Stimulated activated naive CD4-positive, alpha-beta T cell (primary cell): ENCODE measurements at places on chromosomes 4 and X.

GRCh38 chr4:82758701-82759685, 39.6 kb downstream of the SCD5 start:
- no peak for DNase-seq

- DNase-seq: no peak
Observed at GRCh38 chr4:99968330-99968729, 18.3 kb upstream of the H2AZ1 start.

GRCh38 chr4:111453216-111453615, 692.0 kb upstream of the FAM241A start:
- DNase-seq: no peak

DNA sequence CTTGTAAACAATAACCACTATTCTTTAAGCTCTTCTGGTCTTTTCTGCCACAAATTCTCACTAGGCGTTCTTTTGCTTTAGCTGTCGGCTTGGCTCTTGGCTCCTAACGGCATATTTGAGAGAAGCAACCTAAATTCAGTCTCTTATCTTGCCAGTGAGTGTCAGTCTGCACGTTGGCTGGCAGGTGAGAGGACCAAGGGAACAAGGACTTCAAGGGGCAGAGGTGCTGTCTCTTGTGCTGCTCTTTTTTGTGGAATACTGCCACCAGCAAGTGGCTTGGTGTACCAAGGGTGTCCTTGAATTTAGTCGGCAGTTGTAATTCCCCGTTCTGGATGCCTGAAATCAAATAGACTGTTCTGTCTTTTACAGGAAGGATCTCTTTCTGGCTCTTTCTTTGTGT, 77.8 kb upstream of the SLC4A4 start:
- no peak for DNase-seq

DNA sequence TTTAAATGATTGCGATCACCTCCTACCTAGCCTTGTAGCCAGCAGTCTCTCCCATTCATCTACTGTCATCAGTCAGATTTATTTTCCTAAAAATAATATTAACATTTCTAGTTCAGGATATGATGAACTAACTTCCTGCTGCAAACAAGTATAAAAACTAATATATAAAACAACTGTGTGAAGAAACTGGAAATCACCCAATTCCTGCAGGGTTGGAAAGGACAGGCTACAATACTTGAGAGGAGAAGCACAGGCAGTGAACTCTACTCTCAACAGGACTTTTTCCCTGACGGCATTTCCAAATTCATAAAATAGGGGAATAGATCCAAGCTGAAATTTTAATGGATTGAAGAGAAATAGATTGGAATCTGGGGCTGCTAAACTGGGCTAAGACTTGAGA, 14.2 kb upstream of the BBS12 start:
- no peak for DNase-seq

DNA sequence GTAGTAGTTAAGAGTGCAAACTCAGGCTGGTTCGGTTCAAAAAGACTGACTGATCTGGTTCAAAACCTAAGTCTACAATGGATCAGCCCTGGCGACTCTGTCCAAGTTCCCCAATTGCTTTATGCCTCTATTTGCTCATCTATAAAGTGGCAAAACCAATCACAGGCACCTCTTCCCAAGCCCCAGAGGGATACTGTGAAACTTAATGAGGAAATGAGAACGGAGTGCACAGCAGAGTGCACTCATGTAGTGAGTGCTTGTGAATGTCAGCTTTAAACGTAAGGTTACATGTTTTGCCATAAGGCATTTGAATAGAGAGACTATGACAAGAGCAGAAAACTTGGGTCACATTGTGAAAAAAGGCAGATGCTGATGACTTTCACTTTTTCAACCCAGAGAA, 199.7 kb upstream of the KLF3 start:
- DNase-seq: no peak

DNA sequence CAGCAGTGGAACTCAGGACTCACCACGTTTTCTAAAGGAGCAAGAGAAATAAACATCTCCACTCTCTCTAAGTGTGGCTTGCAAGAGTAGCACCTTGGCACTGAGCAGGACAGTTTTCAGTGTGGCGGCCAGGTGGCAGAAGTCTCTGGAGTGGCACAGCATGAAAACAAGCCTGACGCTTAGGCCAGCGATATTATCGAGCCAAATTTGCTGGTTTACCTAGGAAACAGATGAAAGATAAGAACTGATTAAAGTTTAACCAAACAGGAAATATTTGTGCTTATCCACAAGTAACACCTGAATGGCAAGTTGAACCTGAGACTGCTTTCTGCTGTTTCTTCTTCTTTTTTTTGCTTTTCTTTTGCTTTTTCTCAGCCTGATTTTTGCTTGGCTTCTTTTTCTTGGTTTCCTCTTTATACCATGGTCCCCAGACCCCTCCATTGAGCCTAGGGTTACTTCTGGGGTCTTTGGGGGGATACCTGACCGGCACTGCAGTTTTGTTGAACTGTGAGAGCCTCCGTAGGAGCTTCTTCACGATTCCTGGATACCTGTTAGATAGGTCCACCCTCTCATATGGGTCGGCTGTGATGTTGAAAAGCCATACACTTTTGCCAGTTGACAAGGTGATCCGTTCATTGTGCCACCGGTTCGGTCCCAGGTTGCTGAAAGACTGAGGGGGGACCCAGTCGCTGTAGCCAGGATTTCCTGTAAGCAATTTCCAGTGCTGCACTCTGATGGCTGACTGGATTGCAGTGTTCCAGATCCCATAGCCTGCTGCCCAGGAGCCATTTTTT, 77.3 kb downstream of the ARSJ start:
- peak; percentile 75 for DNase-seq

DNA sequence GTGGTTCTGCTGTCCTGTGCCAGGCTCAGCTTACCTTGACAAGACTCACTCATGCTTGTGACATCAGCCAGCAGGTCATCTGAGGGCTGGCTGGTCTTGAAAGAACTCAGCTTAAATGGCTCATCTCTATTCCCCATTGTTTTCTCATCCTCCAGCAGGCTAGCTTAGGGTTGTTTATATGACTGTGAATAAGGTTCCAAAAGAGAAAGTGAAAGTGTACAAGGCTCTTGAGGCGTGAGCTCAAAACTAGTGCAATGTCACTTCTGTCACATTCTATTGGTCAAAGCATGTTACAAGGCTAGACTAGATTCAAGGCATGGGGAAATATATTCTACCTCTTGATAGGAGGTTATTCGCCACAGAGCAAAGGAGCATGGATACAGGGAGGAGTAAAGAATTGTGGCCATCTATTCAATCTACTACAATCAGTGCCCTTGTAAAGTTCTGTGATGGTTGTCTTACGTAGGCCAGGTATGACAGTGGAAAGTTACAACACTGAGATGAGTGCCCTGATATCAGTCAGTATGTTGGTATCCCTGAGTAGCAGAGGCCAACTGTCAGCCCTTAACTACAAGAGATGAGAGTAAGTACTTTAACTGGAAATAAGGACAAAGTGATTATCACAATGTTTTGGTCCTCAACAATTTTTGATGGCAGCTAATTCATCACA, 19.8 kb upstream of the TMLHE start:
- peak; percentile 13 for DNase-seq

DNA sequence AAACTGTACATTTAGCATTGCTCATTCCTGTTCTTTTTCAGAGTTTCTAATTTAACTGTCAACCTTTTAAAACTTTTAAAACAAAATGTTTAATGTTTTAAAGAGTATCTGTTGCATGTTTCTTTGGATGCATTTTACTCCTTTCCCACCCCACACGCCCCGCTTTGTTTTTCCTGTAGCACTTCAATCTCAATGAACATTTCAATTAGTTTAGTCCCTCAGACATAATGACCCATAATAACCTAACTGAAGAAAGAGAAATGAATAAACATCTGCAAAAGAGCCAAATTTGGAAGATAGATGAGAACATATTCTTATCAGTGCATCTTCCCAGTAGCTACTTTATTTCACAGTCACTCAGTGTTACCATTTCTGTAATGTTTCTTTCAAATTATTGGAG, 7.5 kb downstream of the PCDH10 start:
- no peak for DNase-seq

- no peak for DNase-seq
Observed at GRCh38 chr4:154720123-154720522, 23.7 kb upstream of the LRAT start.

GRCh38 chr4:183610613-183611012, 48.4 kb downstream of the RWDD4 start:
- no peak for DNase-seq

DNA sequence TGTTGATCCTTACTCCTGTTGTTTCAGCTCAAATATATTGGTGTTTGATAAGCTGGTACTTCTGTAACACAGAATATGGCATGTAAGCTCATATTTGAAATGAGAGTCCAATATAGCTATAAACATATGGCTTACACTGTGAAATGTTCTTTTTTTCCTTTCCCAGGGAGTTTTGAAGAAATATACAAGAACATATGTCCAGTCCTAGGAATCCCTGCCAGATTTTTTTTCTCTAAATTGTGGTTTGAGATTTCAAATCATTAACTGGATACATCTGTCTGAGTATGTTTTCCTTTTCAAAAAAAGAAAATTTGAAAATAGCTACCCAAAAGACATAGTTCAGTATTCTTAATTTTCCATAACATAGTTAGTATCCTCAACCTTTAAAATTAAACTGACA, 60.2 kb downstream of the HMGB2 start:
- DNase-seq: no peak

DNA sequence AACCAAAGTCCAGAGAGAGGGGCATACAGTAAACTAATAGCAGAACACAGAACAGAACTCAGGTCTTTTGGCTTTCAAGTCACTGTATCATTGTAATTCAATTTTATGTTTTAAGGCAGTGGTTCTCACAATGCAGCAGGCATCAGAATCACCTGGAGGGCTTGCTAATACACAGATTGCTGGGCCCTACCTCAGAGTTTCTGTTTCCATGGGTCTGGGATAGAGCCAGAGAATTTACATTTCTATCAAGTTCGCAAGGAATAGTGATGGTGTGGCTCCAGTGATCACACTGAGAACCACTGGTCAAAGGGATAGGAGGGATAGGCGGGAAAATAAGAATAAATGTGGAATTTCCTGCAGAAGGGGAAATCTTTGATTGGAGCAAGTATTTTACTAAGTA, 36.7 kb downstream of the LANCL3 start:
- no peak for DNase-seq

DNA sequence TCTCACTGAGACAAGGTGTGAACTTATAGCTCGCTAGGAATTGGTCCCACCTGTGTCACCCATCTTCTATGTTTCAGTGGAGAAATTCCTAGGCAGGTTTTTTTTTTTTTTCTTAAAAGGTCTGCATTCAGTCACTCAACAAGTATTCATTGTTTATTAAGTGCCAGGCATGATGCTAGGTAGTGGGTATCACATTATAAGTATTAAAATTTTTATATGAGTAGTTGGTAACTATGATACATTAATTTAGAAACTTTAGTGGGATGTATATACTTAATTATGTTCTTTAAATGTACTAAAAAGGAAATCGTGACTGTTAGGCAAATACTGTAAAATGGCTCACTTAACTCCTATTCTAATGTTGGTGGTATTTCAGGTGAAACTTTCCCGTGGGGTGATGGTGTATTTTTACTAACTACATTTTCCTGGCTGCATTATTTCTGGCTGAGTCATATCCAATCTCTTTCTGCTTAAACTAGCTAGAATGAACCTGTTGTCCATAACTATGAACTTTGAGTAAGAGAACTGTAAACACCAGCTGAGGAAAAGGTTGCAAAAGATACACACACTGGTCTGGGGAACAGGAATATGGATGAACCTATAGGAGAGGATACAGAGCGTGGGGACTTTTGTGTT, 49.3 kb upstream of the MED14 start:
- no peak for DNase-seq

- DNase-seq: no peak
Observed at GRCh38 chr4:140755774-140756318, 339 bp downstream of the TBC1D9 start.

GRCh38 chrX:71068044-71068918, at the start of gene SNX12:
Gene SNX12, minus strand, starts transcription at chrX:71068334. Its CDS starts 28 bp downstream, at chrX:71068306.
- peak; percentile 90 for DNase-seq

DNA sequence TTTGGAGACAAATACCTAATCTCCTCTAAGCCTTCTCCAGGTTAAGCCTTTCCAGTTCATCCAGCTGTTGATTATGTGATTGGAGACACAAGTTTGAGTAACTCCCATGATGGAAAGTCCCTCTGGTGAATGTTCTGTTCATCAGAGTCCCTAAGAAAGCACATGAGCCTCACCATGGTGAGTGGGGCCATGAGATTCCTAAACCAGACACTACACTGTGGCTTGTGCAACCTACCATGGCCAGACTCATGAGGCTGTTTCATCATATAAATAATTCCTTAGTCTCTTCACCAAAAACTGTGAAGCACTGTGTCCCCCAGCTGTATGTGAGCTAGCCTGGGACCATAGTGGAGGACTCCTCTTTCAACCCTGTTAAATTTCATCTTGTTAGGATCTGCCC, 14.4 kb downstream of the PKD2 start:
- DNase-seq: no peak

DNA sequence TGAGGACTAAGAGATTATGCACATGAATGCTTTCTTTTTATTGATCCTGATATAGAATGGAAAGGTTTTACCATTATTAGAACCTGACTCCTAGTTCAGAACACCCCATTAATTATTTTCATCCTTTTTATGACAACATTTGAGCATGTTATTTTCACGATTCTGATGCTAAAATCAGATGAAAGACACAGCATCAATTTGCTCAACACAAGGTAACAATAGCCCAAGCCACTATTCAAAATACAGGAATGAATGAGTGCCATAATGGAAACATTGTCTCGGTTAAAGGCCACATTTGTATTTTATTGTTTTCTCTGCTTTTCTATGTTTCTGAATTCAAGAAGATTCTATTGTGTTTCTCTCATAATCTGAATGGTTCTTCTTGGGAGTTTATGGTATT, 126.3 kb upstream of the POF1B start:
- no peak for DNase-seq

- no peak for DNase-seq
Observed at GRCh38 chr4:112938461-112939058, 110.9 kb upstream of the ANK2 start.

GRCh38 chr4:155759372-155760252, 791 bp downstream of the GUCY1B1 start:
- no peak for DNase-seq

- no peak for DNase-seq
Observed at GRCh38 chr4:48081196-48081595, 52.9 kb downstream of the TXK start.

DNA sequence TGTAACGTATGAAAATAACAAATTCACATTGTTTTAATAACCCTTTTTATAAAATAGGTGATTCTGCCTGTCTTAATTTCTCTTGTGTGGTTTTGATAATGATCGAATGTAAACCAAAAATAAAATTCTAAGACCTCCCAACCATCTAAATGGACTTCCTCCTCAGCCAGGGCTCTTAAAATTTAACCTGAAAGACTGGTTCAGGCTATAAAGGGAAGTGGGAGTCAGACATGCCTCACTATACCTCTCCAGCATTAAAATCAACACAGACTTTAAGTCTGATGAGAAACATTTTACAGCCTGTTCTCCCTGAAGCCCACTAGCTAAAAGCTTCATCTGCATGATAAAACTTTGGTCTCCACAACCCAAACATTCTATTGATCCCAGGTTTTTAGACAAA, 97.6 kb upstream of the STIM2 start:
- no peak for DNase-seq
